ENCODE measurements at places on chromosomes 5 and 9.

DNA sequence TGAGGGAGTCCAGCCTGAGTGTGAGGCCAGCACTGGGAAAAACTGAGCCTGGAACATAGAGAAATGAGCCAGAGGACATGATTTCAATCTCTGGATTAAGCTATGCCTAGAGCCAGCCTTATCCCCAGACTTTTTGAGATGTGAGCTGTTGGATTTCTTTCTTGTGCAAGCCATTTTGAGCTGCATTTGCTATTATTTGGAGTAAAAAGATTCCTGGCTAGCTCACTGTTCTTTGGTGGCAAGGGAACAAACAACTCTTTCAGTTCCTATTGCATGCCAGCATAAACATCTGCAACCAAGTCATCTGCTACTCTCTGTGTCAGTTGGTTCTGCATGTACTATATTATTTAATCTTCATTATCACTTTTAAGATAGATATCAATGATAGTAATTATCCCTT is 70.1 kb upstream of the MAN2A1 start:
- DNase-seq: no peak

GRCh38 chr5:90294604-90295003 is 115.0 kb downstream of the CETN3 start:
- DNase-seq: no peak

DNA sequence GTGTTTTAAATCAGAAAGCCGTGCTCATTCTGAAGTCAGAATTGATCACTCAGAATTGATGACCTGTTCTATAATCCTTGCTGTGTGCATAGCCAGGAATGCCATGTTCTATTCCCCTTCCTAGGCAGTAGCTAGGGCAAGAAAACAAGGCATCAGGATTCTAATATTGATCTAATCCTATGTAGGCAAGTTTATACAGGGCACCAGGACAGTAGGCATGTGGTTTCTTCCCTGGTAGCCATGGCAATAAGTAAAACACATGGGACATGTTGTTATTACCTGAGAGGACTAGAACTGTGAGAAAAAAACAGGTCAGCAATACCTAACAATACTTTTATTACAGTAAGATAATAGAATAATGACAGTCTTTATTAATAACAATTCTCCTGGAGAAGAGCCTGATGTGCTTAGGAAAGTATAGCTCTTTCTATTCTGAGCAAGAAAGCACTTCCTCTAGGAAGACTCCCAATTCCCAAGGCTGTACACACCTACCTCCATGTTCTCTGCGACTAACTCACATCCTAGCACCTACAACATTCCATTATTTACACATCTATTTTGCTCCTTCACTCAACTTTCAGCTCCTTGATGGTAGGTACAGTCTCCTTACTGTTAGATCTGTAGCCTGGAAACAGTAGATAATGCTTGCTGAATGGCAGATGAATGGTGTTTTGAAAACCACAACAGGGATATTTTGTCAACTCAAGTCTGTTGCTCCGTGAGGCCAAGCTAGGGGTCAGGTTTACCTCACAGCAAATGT is 70.8 kb downstream of the STX17 start:
- no peak for DNase-seq

- DNase-seq: no peak
Measured at GRCh38 chr5:139711067-139711905, 63.1 kb downstream of the CXXC5 start.

GRCh38 chr5:23139338-23140171 is 286.4 kb upstream of the CDH12 start:
- DNase-seq: no peak

- DNase-seq: no peak
Measured at GRCh38 chr5:168365581-168366081, 74.2 kb downstream of the WWC1 start.
